ENCODE measurements at places on chromosomes 2 and 18. TPM values are rescaled to one million over a fixed set of nuclear protein-coding genes. Genes with fewer than 3 reads are reported as not detected.

DNA sequence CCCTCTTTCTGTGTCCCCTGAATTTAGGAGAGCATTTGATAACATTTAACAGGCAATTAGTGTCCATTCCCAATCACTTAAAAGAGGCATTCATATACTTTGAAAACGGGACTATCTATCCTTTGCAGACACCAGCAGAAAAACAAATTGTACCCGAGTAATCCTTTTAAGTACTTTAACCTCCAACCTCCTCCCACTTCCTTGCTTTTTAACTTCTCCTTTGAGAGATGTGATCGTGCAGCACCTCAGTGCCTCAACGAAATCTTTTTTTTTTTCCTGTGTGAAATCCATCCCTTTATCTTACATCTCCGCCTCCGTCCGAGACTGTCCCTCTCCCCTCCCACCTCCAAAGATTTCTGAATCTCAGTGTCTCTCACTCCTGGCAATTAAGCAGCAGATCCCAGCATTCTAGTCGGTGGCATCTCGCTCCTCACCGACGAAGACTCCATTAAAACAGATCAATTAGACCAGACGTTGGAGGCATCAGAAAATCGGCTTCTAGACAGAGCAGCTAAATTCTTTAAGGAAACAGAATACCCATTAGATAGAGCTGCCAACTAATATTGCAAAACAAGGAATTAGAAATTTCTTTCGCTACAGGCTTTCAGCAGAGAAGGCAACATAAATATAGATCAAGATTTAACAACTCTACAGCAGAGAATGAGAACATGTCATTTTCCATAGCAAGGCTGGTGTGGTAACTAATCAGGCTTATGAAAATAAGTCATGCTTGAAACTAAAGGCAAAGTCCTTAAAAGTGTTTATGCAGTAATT lies 1.9 kb upstream of the TMEFF2 start:
- no peak for DNase-seq

DNA sequence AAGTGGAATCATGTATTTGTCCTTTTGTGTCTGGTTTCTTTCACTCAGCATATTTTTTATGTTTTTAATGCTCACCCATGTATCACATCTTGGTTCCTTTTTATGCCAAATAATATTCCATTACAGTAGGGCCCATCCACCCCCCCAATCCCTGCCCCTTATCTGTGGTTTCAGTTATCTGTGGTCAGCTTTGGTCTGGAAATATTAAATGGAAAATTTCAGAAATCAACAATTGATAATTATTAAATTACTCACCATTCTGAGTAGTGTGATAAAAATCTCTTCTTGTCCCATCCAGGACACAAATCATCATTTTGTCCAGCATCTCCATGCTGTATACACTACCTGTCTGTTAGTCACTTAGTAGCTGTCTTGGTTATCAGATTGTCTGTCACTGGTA lies 66.7 kb downstream of the BIRC6 start:
- no peak for DNase-seq

GRCh38 chr2:53379547-53379946 lies 388.1 kb upstream of the CHAC2 start:
- no peak for DNase-seq

GPR39 gene
- total RNA-seq, result not detected

GPATCH11 gene
- 8.6 TPM for total RNA-seq

ZDBF2 gene
- total RNA-seq, result 6.5 TPM

SEMA4F gene
- 7.3 TPM for total RNA-seq

- DNase-seq, result no peak
Observed at GRCh38 chr2:218046238-218046637, 22.8 kb upstream of the RUFY4 start.

- no peak for DNase-seq
Observed at GRCh38 chr2:33589444-33589843, 9.7 kb downstream of the FAM98A start.

DNA sequence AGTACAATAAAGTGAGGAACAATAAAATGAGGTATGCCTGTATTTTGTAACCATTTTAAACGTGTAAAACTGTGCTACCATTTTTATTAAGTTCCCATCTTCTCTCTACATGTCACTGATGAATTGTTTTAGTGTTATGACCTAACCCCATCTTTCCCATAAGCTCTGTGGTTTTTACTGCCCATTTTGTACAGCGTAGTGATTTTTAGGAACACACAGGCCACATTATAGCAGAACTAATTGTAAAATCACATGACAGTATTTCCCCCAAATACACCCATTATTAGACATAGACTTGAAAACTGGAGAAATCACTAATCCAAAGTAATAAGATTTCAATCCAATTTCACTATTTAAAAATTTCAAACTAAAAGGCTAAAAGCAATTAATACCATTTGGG lies 130.7 kb downstream of the TMEM247 start:
- no peak for DNase-seq

GRCh38 chr2:31275976-31276375 lies 42.0 kb downstream of the EHD3 start:
- DNase-seq, result no peak

GRCh38 chr18:40011201-40011600 lies 1943.8 kb upstream of the PIK3C3 start:
- no peak for DNase-seq

- DNase-seq, result no peak
Observed at GRCh38 chr18:27400001-27400400, 214.9 kb upstream of the CHST9 start.

ANAPC1 gene
- 38.7 TPM for total RNA-seq

GTF2A1L gene
- total RNA-seq, result not detected

- no peak for DNase-seq
Observed at GRCh38 chr2:63300835-63301234, 250.2 kb downstream of the OTX1 start.

HAAO gene
- total RNA-seq, result 0.35 TPM

INO80D gene
- 64.7 TPM for total RNA-seq

DNA sequence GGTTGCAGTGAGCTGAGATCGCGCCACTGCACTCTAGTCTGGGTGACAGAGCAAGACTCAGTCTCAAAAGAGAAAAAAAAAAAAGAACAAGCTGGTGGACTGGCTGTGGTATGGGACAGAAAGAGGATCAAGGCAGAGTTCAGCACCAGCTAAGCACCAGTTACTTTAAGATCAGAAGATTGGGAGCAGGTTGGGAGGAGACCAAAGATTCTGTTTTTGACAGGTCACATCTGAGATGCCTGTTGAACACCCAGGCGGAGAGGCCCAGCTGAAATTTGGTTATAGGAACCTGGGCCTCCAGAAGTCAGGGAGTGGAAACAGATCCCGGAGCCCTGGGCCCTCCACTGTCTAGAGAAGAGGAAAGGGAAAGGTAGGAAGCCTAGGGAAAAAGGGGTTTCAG lies 53.2 kb upstream of the POMC start:
- DNase-seq, result no peak

GRCh38 chr18:70188113-70188512 lies 17.4 kb downstream of the RTTN start:
- no peak for DNase-seq

DNA sequence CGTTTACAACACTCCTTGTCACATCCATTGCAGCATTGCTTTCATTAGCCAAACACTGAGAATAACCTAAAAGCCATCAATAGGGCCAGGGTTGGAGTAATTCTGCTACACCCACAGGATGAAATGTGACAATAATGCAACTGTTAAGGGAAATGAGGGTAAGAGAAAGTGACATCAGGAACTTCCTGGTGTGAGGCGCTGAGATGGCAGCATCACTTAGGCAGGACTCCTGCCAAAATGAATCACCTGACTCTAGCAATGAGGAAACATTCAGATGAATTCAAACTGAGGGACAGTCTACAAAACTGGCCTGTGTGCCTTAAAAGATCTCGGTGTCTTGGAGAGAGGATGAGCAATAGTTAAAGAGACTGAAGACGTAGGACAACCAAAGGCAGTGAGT lies 115.6 kb upstream of the AGAP1 start:
- DNase-seq, result no peak

DNA sequence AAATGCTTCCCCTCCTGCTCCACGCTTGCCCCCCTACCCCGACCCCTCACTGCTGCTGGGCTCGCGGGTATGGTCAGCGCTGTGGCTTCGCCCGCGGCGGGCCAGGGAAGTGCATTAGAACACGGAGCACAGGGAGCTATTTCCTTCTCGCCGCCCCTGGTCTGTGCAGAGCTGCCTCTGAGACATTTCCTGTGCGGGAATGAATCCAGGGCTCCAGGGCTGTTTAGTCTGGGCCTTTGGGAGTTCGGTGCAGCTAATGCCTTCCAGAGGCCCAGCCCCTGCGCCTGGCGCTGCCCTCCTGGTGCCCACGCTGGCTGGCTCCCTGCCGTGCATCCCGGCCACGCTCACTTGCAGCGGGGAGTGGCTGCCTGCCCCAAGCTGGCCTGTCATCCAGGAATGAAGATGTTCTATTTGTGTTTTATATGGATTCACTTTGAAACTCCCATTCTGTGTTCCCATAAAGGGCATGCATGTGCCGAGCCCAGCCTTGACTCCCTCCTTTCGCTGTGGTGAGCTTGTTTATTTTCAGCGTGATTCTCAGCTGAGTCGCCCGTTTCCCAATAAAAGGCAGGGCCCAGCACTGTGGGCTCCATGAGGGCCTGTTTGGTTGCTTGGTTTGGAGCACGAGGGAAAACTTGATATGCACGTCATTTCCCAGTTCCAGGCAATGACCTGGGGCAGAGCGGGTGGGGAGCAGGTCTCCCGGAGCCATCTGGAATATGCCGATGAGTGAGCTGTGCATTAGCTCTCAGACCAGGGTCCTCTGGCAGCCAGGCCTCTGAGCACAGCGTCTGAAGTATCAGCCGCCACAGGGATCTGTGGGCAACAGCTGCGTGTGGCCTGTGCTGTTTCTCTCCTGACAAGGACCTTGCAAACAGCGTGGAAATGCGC lies 42.7 kb downstream of the SH3RF3 start:
- DNase-seq, result no peak

GRCh38 chr18:27645929-27646328 lies 460.8 kb upstream of the CHST9 start:
- DNase-seq, result no peak

DNA sequence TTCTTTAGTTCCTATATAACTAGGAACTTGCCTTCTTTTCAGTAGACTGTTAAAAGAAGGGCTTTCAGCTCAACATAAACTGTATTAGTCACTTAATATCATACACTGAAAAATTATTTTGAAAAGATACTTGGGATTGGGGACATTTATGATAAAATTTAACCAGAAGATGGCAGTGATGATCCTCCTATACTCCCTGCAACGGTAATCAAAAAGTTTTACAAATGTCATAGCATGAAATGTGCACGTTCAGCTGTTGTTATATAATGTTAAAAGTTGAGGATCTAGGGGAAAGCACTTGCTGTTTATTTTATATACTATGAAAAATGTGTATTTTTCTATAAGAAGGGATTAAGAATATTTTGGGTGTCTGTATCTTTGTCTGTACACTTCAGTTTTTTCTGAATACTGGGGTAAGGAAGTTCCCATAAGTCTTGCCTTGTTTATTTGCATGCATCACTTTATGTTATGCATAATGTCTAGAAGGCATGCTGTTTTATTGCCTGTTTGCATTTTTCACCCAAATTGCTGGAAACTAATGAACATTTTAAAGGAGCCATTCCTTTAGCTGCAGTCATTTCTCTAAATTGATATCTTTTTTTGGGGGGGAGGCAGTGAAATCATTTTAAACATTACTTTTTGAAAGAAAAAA lies 19.0 kb downstream of the DYNC1I2 start:
- no peak for DNase-seq

CRYBA2 gene
- not detected for total RNA-seq

Data from natural killer cell (primary cell).